Cerebellar cortex (tissue), 1 donor: ENCODE measurements at places on chromosomes 4 and X.

DNA sequence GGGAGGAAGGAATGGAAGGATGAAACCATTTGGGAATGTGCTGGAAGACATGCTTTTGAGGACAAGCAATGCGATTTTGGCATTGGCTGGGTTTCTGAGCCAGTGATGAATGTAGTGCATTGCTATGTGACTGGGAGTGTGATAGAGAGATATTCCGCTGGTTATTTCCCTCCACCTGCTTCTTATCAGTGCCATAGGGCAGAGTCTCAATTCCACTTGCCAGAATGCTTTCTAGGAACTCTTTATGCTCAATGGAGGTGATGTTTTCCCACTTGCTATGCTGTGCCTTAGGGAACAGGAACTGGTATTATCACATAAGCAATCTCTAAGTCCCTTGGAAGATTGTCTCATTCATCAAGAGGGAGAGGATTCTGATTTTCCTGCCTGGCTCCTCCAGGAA is 28.0 kb downstream of the TBL1X start:
- peak; percentile 5 for DNase-seq

DNA sequence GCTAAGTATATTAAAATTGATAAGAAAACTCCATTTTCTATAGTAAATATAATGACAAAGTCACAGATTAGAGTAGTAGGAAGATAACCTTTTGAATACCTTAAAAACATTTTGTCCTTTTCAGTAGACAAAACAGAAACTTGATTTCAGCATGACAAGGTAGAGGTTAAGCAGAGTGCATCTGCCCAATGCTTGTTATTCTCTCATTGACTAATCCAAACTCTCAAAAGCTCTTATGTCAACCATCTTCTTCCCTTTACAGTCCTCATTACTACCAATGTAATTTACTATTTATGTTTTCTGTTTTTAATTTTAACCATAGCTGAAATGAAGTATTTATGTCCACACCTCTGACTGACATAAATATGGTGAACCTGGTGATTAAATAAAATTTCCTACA is 11.1 kb downstream of the NIPAL1 start:
- DNase-seq, result no peak

DNA sequence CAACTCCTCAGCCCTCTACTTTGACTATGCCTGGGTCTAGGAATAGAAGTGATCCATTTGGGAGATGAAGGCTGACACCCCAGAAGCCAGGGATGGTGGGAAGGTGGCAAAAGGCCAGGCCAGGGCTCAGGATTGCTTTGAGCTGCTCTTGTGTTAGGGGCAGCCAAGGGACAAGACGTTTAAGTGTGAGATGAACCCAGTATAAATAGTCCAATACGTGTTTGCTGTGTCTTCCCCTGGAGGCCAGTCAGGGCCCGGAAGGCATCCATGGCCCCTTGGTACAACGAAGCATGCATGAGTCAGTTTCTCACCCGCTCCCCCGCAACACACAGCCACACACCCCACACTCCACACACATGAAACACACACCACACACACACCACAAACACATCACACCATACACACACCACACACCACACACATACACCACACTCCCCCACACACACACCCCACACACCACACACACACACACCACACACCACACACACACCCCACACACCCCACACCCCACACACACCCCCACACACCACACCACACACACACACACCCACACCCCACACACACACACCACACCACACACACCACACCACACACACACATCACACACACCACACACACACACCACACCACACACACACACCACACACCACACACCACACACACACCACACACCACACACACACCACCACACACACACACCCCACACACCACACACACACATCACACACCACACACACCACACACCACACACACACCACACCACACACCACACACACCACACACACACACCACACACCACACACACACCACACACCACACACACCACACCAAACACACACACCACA is 5.1 kb downstream of the STARD8 start:
- peak; percentile 0 for DNase-seq

- no peak for DNase-seq
These were observed 111.2 kb upstream of the GALNT7 start for GRCh38 chr4:173057442-173057841.

DNA sequence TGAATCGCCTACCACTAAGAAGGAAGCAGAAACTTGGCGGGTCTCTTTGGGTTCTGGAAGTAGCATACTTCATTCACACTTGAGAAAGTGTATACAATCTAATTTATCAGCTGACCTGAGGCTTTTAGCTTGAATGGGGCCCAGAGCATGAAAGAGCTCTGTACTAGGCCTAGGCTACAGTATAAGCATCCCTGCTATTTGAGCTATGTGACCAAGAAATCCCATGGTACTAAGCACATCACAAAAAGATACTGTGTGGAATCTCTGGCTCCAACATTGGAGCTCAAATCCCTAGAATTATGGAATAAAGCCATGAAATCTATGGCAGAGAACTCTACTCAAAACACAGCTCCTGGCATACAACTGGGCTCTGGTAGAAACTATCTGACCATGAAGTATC is 43.9 kb upstream of the CCDC149 start:
- no peak for DNase-seq

GRCh38 chr4:64407000-64407399 is 2.2 kb downstream of the TECRL start:
- no peak for DNase-seq

- DNase-seq, result peak; percentile 2
These were observed 111.1 kb upstream of the ACSL4 start for GRCh38 chrX:109843963-109844751.

GRCh38 chrX:150044556-150044955 is 106.3 kb upstream of the EOLA2 start:
- DNase-seq, result no peak

- DNase-seq, result no peak
These were observed 147.6 kb downstream of the BCOR start for GRCh38 chrX:39950018-39950688.

DNA sequence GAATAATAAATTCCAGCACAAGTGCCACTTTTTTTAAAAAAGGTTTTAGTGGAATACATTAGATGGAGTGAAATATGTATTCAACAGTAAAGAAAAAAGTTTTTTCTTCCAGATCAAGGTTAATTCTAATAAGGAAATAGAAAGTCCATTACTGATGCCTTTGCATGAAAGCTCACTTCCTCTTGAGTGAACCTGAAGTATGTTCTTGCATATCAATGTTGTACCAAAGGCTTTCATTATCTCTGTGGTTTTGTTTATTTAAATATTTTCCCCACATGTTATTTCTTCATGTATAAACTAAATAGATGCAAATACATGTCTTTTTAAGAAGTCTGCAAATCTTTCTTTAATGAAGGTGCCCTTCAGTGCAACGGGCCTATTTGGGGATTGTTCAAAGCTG is 307.9 kb downstream of the C4orf33 start:
- DNase-seq, result no peak

DNA sequence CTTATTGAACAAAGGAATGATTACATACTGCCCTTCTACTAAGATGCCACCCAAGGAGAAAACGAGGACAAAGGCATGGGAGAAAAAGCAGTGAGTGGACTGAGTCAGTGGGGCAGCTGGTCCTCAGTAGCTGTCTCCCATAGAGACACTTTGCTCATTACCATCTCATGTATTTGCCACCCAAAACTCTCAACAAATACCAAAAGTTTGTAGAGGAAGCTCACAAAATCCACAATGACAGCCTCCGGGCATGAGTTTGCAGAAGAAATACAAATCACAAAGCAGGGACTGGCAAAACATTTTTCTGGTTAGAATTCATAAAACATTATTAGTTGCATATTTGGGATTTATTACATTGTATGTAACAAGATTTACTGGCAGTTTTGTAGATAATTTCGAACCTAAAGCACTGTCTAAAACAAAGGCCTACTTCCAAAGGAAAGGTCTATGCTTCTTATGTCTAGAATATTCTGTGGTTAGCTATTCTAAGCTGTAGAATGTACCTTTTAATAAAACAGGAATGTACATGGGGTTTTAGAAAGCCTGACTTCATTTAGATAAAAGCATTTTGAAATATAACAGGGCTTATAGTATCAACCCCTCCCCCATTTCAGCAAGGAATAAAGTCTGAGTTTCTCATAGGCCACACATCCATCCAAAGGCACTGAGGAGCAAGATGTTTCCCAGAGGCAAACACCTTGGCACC is 17.7 kb downstream of the PCDH18 start:
- DNase-seq, result no peak

- DNase-seq, result no peak
These were observed 27.6 kb downstream of the WDR44 start for GRCh38 chrX:118373538-118373937.

DNA sequence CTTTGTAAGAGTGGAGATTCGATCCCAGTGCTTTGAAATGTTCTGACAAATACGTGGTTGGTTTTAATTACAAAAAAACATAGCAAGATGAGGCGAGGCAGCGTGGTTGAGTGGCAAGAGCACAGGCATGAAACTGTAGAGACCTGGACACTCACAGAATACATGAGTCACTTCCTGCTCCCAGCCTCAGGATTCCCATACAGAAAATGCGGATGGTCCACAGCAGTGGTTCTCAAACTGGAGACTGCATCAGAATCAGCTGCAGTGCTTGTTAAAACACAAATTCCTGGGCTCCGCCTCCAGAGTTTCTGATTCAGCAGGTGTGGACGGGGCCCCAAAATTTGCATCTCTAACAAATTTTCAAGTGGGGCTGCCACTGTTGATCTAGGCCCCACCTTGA is 10.1 kb downstream of the OTOP1 start:
- DNase-seq, result no peak

DNA sequence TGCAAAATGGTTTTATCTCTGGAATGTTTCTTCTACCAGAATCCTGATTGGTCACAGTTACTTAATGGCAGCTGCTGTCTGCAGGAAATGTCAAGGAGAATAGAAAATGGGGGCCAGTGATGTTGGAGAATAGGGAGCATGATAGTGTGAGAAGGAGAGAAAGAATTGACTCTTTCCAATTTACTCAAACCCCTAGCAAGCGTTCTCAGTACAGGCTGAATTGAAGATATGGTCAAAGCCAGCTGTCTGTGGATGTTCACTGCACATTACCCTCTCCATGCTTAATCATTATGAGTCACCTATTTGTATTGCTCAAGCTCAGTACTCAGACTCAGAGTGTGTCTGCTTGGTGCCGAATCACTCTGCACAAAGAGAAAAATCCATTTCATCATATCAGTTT is 57.8 kb upstream of the FAM47B start:
- DNase-seq, result no peak

DNA sequence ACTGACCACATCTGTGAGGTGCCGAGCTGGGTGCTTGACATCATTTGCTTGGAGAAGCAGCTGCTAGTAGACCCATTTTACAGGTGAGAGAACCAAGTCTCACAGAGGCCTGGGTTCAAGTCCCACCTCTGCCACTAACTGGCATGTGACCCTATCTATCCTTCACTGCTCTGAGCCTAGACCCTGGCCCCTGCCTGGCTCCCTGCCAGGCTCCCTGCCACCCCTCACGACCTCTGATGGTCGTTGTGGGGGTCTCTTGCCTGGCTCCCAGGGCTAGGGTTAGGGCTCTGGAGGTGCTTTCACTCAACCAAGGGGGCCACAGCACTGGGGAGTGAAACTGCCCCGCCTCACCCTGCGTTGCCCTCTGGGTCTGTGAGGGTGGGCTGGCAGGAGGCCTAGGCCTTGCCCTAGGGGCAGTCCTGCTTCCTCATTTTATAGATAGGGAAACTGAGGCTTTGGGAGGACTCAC is 7.2 kb upstream of the ADD1 start:
- DNase-seq, result no peak

DNA sequence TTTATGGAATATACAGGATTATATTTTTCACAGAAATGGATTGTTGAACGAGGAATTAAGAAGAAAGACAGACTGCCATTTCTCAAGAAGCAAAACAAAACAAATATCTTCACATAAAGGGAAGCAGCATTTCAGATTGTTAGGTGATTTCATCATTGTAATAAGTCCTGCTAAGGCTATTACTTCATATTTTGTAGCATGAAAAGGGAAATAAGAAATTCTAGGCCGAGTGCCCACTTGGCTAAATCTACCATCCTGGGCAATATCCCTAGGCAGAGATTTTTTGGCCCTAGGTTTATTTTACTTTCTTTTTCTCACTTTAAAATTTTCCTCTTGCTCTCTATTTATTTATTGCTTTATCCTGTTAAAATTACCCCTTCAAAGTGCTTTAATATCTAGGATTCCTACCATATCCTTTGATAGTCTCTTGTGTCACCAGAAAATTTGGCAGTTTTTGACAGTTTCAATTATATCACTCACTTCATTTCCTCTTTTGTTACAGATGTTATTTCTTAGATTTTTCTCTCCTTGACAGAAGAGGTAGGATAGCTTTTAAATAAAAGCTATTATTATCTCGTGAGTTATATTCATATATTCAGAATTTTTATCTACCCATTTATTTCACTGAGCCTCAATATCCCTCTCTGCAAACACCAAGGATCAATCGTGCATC is 142.3 kb downstream of the PDGFC start:
- no peak for DNase-seq

DNA sequence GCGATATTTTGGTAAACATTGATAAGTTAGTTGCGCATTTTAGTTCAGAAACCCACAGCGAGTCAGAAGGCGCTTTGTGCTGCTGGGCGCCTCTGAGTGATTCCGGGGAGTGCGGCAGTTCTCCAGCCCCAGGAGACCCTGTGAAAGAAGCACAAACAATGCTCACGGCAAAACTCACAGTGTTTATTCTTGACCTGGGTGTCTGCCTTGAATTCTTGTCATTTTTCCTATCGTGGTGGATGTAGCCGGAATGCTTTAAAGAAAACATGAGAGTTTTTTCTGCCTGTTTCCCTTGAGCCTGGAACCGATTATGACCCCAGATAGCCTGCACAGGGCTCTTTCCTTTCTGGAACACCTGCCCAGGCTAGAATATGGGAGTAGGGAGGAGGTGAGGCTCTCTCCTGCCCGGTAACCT is 6.7 kb downstream of the TBL1X start:
- no peak for DNase-seq

GRCh38 chr4:15989424-15989823 is 26.4 kb upstream of the FGFBP2 start:
- DNase-seq, result peak; percentile 9

- no peak for DNase-seq
These were observed 9.4 kb downstream of the SUPT20HL1 start for GRCh38 chrX:24369816-24370215.
